Peyer's patch (tissue), 4 donors: ENCODE measurements at places on chromosomes 4 and X. TPM values are rescaled to one million over a fixed set of nuclear protein-coding genes. Genes with fewer than 3 reads are reported as not detected.

DNA sequence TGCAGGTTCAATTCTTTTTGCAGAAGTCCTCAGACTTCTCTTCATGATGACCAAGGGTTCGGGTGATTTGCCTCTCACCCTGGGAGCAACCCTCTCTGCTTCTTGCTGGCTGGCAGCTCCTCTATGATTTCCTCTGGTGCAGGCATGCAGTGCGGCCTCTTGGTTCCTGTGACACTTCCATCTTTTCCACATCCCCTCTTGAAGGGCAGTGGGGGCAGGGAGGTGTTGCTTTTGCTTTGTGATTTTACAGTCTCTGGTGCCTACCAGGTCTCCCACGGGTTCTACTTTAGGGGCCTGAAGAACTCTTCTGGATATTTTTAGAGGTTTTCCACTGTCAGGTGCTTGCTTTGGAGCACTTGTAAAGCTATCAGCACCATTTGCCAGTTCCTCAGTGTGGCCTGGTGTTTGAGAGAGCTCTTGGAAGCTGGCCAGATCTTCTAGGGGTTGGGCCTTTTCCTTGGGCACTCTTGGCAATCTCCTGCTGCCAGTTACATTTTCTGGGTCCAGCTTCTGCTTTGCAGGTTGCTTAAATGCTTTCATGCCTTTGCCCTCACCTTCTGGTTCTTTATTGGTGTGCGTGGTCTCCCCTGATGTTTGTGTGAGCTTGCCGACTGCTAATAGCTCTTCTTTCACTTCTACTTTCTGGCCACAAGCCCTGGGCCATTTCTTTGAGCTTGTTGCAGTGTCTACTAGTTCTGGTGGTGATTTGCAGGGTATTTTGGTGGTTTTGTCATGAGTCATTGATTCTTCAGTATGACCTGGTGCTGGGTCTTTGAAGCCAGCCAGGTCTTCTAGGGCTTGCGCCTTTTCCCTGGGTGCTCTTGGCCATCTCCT lies 11.5 kb upstream of the CHST7 start:
- peak; percentile 22 for DNase-seq

DNA sequence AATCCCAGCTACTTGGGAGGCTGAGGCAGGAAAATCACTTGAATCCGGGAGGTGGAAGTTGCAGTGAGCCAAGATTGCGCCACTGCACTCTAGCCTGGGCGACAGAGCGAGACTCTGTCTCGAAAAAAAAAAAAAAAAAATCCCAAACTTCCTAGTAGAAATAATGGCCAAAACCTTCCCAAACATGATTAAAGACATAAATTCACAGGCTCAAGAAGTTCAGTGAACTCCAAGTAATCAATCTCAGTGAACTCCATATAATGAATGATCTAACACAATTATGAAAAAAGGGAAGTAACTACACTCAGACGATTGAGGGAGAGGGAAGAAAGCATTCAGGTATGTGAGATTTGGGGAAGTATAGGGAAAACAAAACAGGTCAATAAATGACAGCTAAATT lies 6.5 kb downstream of the FUNDC1 start:
- no peak for DNase-seq

- DNase-seq = no peak
These were observed 129.0 kb upstream of the TECRL start for GRCh38 chr4:64538219-64538618.

DNA sequence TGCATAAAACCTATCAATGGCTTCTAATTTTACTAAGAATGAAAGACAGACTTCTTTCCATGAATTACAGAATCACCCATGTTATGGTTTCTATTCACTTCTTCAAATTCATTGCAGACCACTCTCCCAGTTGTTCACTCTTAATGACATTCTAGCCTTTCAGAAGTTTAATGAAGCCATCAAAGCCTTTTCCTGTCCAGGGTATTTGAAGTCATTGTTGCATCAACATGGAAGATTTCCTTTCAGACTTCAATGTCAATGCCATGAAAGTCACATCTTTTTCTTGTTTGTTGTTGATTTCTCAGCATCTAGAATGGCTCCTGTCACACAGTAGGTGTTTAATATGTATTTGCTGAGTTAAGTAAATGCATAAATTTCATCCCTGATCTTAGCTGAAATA lies 48.1 kb upstream of the ARSJ start:
- no peak for DNase-seq

DNA sequence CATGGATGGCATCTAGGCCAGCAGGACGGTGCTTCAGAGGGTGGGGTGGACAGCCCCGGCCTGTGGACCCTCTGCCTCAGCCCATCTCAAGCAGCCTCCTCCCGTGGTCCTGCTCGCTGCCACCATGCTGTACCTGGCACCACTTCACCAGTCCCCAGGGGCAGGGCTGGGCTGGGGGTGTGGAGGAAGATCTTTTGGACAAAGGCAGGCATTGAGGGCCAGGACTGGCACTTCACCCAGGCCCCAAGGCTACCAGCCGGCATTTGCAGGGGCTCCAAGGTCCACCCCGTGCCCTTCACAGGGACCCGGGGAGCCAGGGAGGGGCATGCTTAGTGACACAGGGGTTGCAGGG lies 713 bp downstream of the PLXNB3 start:
- no peak for DNase-seq

L1CAM gene
- total RNA-seq = 6.7 TPM

DNA sequence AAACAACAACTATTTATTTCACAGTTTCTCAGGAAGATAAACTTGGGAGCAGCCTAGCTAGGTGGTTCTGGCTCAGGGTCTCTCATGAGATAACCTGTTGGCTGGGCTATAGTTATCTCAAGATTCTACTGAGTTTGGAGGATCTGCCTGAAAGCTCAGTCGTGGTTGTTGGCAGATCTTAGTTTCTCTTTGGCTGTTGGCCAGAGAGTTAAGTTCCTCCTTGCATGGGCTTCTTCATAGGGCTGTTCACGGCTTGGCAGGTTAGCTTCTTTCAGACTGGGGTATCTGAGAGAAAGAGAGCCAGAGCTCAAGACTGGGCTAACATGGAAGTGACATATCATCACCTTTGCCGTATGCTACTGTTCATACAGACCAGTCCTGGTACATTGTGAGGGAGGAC lies 28.7 kb downstream of the SEC24B start:
- no peak for DNase-seq

DNA sequence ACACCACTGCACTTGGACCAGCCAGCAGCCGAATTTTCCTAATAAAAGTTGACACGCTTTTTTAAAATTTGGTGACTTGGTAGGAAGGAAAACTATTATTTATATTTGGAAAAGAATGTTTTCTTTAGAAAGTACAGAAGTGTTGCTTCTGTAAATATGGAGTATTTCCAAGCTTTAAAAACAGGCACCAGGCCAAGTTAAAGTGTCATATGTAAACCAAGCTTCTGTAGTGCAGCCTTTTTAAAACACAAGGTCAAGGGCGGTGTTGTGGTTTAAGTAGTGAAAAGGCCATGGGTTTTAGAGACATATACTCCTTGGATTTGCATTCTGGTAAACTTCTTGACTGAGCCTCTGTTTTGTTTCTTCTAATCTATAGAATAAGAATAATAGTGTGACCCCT lies 62.7 kb downstream of the TRIM2 start:
- DNase-seq = no peak

DNA sequence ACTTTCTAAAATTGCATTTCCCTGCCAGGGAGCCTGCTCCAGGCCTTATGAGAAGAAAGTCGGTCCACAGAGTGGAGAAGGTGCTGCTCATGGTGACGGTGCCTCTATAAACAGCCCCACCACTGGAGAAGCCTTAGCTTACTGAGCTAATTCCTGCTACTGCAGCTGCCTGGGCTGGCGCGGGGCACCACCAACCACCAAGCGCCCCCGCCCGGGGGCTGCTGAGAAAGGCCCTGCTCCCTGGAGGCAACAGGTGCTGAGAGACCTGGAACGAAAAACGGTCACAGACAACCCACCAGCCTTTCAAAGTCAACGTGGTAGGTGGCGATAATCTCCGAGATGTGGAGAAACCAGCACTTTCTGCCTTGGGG lies 2.9 kb downstream of the HCFC1 start:
- DNase-seq = peak; percentile 76

SSX4B gene
- total RNA-seq = not detected

CXCL10 gene
- total RNA-seq = not detected

HERC5 gene
- total RNA-seq = 12.4 TPM

- DNase-seq = no peak
These were observed 388.5 kb upstream of the SPANXN4 start for GRCh38 chrX:142637206-142637605.

MUC7 gene
- total RNA-seq = not detected
